ENCODE measurements at places on chromosomes 1 and 21. TPM values are rescaled to one million over a fixed set of nuclear protein-coding genes. Genes with fewer than 3 reads are reported as not detected.

Gene CYP4Z1
- not detected for total RNA-seq

Gene S100A7
- total RNA-seq: not detected

Gene FAM163A
- not detected for total RNA-seq

Gene ARHGAP30
- total RNA-seq: 0.07 TPM

Gene CHIA
- total RNA-seq: not detected

Gene MAP3K7CL
- 2.6 TPM for total RNA-seq

Gene AMIGO1
- total RNA-seq: 1.6 TPM

Gene OR2L3
- total RNA-seq: not detected

Gene ZNF678
- 1.8 TPM for total RNA-seq

Gene HPCAL4
- total RNA-seq: 0.29 TPM

Gene GJB3
- 9.5 TPM for total RNA-seq

Gene ADCY10
- 0.20 TPM for total RNA-seq

Gene SLFNL1
- not detected for total RNA-seq

Gene SHISA4
- 17.4 TPM for total RNA-seq

Gene GOLT1A
- total RNA-seq: 4.6 TPM

Gene SLC50A1
- total RNA-seq: 30.3 TPM

Gene KRTAP19-3
- total RNA-seq: not detected

Gene CDA
- 35.1 TPM for total RNA-seq

Gene SLAMF1
- total RNA-seq: not detected

Gene CRNN
- total RNA-seq: not detected

Gene LCE3E
- total RNA-seq: not detected

Gene IL19
- total RNA-seq: not detected

Gene SPOCD1
- total RNA-seq: 3.8 TPM

Gene FCRLB
- 2.0 TPM for total RNA-seq

Gene NEXN
- 7.0 TPM for total RNA-seq

Gene GSTM1
- total RNA-seq: 0.35 TPM

Gene CTBS
- total RNA-seq: 6.0 TPM

Gene ATAD3B
- total RNA-seq: 2.5 TPM

Gene CD52
- total RNA-seq: not detected

Gene CD1B
- total RNA-seq: not detected

Gene SIM2
- total RNA-seq: 9.2 TPM

Gene IGSF21
- total RNA-seq: not detected

Gene PGLYRP4
- total RNA-seq: not detected

Gene CCDC181
- 0.20 TPM for total RNA-seq

Gene SPRR3
- not detected for total RNA-seq

Gene RGS16
- total RNA-seq: 0.25 TPM

Gene TNFRSF9
- 3.6 TPM for total RNA-seq

Gene FBLIM1
- total RNA-seq: 31.1 TPM

All from A549 treated with ZK216348 at 1 μM for 4 hours (cell line).